ENCODE measurements at places on chromosomes 5 and 9.

- no peak for DNase-seq
Measured at GRCh38 chr5:133219296-133219695, 167.5 kb downstream of the HSPA4 start.

GRCh38 chr5:160039810-160040470, 31.0 kb downstream of the TTC1 start:
- no peak for DNase-seq

- no peak for DNase-seq
Measured at GRCh38 chr9:109289186-109289585, 31.7 kb downstream of the EPB41L4B start.

- no peak for DNase-seq
Measured at GRCh38 chr5:172229904-172230303, 35.9 kb downstream of the EFCAB9 start.

DNA sequence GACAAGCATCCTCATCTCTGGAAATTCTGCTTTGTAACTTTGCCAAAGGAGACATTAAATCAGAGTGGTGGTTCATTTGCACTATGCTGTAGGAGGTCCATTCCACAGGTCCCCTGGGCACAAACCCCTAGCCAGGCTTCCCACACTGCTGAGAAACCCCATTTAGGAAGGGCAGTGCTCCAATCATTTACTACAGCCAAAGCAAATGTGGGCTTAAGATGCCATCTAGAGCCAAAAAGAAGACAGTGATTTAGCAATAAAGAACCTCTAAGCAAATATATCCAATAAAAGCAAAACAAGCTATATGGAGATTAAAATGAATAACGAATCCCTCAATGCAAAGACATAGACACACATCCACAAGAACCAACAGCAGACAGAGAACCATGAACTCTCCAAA, 129.0 kb upstream of the ALDH1B1 start:
- DNase-seq: no peak

DNA sequence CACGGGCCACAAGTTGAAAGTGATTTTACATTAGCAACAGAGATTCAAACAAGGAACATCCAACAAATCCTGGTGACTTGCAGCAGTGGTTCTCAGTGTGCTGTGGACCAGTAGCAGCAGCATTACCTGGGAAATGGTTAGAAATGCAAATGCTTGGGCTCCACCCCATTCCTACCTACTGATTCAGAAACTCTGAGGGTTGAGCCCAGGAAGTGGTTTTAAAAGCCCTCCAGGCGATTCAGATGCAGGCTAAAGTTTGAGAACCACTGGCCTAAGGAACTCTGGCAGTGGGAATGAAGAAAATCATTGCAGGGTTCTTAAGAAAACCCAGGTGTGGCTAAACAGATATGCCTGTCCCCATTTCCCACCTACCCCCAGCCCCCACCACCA, 398.8 kb downstream of the ENC1 start:
- no peak for DNase-seq

- no peak for DNase-seq
Measured at GRCh38 chr5:126274076-126274762, 149.0 kb upstream of the GRAMD2B start.

GRCh38 chr9:79639354-79639753, 67.6 kb downstream of the TLE4 start:
- DNase-seq: no peak

DNA sequence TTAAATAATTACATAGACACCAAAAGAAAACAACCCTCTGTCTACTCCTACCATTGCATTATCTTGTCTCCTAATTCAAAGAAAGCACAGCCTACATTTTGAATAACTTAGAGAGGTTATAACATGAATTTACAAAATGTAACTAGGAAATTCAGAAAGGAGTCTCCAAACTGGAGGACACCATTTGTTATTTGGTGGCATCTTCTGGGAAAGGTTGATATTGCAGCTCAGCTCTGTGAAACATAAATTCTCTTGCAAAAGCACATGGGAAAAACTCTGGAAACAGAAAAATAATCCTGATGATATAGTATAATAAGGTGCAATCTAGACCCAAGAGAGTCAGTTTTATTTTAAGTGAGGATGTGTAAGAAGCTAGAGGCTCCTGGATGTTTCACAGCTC, 215.3 kb downstream of the MLLT3 start:
- no peak for DNase-seq

GRCh38 chr9:134818591-134818990, 62.0 kb upstream of the FCN2 start:
- DNase-seq: no peak

- DNase-seq: no peak
Measured at GRCh38 chr9:132583584-132584304, 1.3 kb downstream of the BARHL1 start.

DNA sequence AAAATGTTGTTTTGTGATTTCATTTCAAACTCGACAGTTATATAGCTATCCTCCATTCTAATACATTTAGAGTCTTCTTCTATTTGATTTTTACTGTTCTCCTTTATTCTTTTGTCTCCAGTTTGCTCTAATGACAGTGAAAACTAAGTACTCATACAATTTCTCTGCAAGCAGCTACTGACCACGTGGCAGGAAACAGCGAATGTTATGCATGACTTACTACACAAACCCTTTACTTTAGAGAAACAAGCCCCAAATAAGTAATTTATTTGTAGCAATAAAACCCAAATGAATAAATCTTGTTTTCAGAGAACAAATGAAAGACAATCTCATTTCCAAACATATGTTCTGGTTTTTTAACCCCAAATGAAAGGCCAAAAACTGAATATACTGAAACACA, 41.9 kb downstream of the CDH6 start:
- DNase-seq: no peak

DNA sequence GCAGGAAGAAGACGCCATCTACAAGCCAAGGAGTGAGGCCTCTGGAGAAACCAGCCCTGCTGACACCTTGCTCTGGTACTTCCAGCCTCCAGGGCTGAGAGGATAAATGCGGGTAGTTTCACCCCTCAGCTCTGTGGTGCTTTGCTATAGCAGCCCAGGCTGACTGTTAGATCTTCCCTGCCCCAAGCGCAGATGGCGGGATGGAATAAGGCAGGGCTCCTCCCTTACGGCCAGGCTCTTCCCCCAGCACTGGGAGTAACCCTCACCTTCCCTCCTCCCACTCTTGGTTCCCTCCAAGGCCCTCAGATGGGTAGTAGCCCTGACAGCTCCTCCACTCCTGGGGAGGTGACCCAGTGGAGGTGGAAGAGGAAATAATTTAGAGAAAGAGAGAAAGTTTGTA, 285.1 kb downstream of the GADD45G start:
- DNase-seq: no peak

GRCh38 chr5:171747061-171747859, 38.4 kb upstream of the SMIM23 start:
- DNase-seq: no peak

DNA sequence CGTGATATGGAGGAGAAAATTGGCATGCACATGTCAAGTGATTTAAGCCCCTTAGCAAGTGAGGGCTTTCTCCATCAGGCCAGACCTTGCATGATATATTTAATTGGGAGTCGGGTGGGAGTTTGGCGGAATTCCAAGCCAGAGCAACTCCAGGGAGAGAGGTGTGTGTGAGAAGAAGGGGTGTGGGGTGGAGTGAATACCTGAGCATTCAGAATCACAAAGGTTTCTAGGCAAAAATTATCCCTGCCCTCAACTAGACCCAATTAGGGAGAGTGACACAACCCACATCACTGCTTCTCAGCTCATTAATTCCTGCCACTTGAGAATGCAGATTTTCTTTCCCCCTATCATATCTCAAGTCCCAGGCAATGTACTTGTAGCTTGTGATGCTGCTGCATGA, 279.7 kb upstream of the TUT7 start:
- DNase-seq: no peak

GRCh38 chr9:93235300-93235960, 51.5 kb downstream of the WNK2 start:
- no peak for DNase-seq

- no peak for DNase-seq
Measured at GRCh38 chr5:73950441-73950873, 324.5 kb downstream of the ARHGEF28 start.

DNA sequence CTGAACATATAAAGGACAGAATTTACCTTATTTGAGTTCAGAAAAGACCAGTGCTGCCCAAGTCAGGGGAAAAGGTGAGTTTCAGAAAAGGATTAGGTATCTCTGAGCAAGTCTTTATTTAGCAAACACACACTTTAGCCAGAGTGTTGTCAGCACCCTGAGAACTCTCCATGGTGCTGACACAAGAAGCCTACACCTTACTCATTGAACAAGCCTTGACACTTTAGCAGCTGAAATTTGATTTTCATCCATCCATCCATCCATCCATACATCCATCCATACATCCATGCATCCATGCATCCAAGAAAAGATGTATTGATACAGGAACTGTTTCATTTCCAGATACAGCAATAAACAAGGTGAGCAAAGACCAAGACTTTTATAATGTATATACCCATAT, 311.2 kb downstream of the TRIM32 start:
- no peak for DNase-seq

DNA sequence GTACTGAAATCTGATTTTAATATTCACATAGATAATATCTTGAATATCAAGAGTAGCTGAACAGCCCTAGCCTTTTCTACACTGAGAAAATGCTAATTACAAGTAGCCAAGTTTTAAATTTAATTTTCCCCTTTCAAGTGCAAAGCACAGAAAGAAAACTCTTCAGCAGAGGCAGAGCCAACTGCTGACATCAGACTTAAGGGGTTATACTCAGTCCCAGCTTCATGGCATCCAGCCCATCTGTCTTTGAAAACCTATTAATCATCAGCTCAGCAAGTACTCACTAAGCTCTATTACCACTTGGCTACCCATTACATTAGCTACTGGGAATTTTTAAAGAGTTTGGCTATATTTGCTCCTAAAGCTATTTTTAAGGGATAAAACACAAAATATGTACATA, 220.5 kb downstream of the SLC12A2 start:
- no peak for DNase-seq

DNA sequence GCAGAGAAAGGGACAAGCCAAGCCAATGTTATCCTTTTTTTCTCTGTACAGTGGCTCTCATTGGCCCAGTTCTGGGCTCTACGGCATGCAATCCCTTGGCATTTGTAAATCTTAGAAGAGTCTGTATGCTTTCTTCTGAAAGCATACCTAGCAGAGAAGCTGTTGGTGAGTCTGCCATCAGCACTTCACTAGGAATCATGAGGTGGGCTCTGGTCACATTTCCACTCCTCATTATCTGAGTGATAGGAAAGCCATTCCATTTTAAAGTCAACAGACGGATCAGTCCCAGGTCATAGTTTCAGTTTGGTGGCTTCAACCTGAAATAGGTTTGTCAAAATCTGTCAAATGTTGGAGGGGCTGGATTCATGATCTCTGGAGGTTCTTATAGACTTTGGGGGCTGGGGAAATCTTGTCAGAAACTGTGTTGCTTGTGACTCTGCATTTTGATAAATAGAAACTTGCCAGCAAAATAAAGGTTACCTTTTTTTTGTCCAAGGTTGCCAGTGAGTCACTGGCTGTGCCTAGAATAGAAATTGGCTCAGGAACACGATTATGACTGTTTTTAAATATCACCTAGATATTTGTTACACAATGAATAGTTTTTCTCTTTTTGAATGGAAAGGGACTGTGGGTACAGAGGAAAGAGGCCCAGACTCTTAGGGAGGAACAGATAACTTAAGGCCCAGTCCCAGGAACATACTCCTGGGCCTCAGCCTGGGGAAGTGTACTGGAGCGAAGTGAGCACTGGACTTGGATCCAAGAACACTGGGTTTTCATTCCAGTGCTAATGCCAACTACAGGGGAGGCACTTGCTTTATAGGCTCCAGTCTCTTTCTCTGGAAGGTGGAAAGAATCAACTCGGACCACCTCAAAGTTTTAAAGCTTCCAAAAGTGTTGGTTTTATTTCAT, 183.1 kb downstream of the NMUR2 start:
- no peak for DNase-seq

- DNase-seq: no peak
Measured at GRCh38 chr5:58523956-58524355, 32.7 kb downstream of the GAPT start.

DNA sequence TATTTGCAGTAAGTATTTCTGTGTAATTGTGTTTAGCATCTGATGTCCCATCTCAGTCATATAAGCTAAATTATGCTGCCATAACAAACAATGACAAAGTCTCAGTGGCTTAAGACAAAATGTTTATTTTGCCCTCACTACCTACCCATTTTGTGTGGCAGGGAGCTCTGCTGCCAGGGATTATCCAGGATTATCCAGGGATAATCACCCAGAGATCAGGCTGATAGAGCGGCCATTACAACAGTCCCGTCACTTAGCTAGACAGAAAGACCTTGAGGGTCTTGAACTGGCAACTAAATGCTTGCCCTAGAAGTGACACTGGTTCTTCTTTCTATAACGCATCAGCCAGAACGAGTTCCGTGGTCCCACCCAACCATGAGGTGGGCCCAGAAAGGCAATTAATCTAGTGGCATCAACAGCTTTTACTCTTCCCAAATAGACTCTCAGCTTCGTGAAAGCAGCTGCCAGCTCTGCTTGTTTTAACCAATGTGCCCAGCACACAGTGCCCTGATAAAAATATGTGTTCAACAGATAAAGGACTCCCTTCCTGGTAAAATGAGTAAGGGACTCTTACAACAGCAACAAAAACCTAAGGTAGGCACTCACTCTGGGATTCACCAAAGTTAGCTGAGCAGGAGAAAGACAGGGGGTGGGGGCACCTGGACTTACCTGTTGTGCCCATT, 22.8 kb downstream of the CCDC69 start:
- DNase-seq: no peak

- no peak for DNase-seq
Measured at GRCh38 chr5:114418176-114419066, 56.6 kb downstream of the KCNN2 start.
